ENCODE measurements at places on chromosomes 12 and 14.

GRCh38 chr12:127273626-127274025 lies 993.3 kb upstream of the TMEM132C start:
- DNase-seq = no peak

- DNase-seq = no peak
These were observed 185.7 kb downstream of the KICS2 start for GRCh38 chr12:64036414-64036813.

GRCh38 chr12:62919838-62920237 lies 15.1 kb downstream of the PPM1H start:
- no peak for DNase-seq

- peak; percentile 40 for DNase-seq
These were observed 46.0 kb upstream of the CHST11 start for GRCh38 chr12:104410786-104411185.

GRCh38 chr12:111838353-111838752 lies 3.7 kb upstream of the MAPKAPK5 start:
- no peak for DNase-seq

- no peak for DNase-seq
These were observed 41.8 kb upstream of the FRMD6 start for GRCh38 chr14:51609955-51610283.

- no peak for DNase-seq
These were observed 82.8 kb downstream of the BTG1 start for GRCh38 chr12:92062539-92063493.

GRCh38 chr14:102893452-102893851 lies 29.0 kb upstream of the AMN start:
- peak; percentile 90 for DNase-seq

DNA sequence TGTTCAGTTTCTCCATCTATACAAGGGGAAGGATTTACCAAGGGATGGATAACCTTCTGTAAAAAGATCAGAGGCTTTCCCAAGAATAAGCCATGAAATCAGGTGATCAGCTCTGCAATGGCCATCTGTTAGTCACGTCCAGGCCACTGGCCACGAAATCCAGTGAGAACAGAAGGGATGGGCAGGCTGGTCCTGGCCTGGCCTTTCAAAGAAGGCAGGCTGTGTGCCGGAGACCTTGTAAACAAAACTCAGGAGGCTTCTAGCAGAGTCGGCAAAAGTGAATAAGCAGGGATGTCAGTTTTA lies 68.5 kb downstream of the RNF34 start:
- no peak for DNase-seq

- no peak for DNase-seq
These were observed 39.5 kb upstream of the NR1H4 start for GRCh38 chr12:100434177-100434576.

DNA sequence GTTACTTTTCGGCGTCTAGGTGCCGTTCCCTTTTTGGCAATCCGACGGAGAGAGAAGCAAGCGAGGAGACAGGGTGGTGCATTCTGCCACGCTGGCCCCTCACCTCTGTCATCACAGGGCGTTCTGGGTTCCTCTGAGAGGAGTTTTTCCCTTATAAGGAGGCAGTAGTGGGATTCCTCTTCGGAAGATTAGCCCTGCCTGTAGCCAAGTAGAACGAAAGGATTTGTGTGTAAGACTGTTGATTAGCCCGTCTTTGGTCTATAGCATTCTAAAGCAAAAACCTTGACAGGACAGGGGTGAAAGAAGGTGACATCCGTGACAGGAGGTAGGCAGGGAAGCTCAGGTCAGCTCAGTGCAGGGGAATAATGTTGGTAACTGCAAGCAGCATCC lies 9.1 kb upstream of the NEMF start:
- DNase-seq = peak; percentile 72

DNA sequence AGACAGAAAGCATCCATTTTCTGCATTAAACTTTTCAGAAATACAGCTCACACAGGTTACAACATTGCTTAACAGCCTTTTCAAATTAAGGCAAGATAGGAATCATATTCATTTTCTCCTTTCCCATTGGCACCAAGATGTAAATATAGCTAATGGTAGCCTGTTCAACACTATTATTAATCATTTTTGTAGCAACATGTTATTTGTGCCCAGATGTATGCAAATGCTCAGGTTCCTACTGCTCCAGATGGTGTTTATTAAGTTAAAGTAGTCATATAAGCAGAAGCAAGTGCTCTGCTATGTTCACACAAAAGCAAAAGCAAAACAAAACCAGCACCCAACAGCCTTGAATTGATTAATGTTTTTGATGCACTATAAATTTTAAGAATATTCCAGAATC lies 1110.6 kb downstream of the SLC6A15 start:
- DNase-seq = no peak

DNA sequence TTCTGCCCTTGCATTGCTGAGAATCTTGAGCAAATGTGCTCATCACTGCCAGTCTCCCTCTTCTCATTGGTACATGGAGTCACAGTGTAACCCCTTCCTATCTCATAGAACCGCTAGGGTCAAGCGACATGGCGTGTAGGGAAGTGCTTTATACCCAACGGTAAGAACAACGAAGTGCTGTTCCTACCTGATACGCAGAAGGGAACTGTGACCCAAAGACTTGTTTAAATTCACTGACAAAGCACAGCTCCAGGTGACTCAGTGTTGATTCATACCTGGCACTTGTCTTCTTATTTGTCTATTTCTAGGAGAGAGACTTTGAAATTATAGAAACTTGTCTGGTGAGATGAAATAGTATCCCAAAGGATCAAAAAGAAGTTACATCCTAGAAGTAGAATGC lies 53.7 kb downstream of the FBXL14 start:
- DNase-seq = no peak

DNA sequence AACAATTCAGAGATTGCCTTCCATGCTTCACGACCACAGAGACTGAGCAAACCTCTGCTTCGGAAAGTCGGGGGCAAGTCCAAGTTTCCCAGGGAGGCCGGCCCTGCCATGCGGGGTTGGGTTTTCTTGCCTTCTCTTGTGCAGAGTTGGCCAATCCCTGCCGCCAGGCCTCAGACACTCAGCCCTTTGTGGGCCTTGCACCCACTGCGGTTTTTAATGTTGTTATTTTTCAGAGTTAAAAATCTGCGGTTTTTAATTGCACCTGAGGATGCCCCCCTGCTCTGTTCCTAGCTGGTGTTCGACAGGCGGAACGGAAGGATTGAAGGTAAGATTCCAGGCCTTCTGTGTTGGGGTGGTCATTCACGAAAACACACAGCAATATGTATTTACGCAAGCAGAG lies 108.7 kb downstream of the CALM1 start:
- no peak for DNase-seq

GRCh38 chr14:104957146-104958113 lies 20.7 kb downstream of the AHNAK2 start:
- DNase-seq = no peak

DNA sequence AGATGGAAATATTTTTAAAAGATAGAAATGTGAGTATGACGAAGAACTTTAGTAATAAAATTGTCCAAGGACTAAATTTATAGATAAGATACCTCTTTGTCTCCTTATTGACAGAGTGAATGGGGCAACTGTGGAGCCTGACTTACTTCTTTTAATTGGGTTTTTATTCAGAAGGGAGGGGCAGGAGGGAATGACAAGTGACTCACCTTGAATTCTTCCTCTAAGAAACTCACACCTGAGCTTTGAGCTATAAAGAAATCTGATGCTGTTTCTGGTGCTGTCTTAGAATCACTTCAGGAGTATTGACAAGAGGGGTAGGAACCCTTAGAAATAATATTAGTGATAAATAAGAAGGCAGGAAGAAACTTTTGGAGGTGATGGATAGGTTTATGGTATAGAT lies 951 bp downstream of the NR1H4 start:
- no peak for DNase-seq

DNA sequence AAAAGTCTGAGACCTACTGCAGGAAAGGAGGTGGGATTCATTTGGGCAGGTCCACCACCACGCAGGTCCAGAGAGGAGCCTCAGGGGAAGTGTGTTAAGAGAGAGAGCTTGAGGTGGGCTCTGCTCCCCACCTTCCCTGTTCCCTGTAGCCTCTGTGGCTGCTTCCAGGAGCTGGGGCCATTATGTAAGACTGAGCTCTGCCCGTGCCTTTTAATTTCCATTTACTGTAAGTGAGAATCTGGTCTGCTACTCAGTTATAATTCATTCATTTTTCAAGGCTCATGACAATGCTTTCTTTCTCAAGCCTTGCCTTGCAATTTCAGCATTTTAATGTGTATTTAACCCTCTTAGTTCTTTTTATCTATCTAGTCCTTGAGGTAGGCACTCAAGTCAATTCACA lies 8.3 kb downstream of the SLC4A8 start:
- DNase-seq = no peak

GRCh38 chr12:12357719-12358461 lies 1.0 kb downstream of the BORCS5 start:
- DNase-seq = peak; percentile 18

- DNase-seq = no peak
These were observed 150.1 kb upstream of the LRIG3 start for GRCh38 chr12:59070322-59070933.

DNA sequence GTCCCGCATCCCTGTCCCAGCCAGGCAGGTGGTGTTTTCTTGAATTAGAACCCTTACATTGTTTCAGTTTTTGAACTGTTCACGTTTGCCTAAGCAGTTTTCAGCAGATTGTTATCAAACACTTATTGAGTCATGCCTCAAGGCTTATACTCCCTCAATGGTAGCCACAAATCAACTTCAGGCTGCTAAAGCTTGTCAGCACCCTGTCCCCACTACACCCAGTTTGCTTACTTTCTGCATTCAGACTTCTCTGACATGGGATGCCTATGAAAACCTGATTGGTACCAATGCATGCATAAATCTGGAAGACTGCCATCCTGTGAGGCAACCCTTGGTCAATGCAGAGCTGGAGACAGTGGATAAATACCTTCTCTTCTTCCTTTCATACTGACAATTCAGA lies 225.4 kb downstream of the BTG1 start:
- peak; percentile 24 for DNase-seq

DNA sequence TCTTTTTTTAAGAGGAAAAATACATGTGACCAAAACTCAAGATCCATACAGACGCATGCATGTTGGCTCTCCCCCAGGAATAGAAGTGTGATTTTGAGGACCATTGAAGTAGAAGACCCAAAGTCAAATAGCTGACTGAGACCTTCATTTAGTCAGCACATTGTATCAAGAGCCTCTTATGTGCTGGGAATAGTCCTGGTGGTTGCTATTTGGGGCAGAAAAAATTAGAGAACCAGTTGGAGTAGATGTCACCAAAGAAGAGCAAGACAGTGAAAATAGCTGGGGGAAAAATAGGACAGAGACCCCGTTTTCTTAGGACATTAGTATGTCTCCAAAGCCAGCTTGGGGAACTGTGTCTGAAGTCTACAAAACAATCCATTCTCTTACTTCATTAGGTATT lies 93.6 kb downstream of the PELI2 start:
- no peak for DNase-seq

GRCh38 chr14:30256627-30257026 lies 302.3 kb upstream of the G2E3 start:
- DNase-seq = no peak

GRCh38 chr14:23663127-23663526 lies 27.0 kb downstream of the DHRS2 start:
- no peak for DNase-seq

GRCh38 chr12:130878193-130879185 lies 6.6 kb downstream of the RAN start:
- DNase-seq = no peak

- DNase-seq = no peak
These were observed 5.4 kb downstream of the RAPGEF3 start for GRCh38 chr12:47753021-47754001.

DNA sequence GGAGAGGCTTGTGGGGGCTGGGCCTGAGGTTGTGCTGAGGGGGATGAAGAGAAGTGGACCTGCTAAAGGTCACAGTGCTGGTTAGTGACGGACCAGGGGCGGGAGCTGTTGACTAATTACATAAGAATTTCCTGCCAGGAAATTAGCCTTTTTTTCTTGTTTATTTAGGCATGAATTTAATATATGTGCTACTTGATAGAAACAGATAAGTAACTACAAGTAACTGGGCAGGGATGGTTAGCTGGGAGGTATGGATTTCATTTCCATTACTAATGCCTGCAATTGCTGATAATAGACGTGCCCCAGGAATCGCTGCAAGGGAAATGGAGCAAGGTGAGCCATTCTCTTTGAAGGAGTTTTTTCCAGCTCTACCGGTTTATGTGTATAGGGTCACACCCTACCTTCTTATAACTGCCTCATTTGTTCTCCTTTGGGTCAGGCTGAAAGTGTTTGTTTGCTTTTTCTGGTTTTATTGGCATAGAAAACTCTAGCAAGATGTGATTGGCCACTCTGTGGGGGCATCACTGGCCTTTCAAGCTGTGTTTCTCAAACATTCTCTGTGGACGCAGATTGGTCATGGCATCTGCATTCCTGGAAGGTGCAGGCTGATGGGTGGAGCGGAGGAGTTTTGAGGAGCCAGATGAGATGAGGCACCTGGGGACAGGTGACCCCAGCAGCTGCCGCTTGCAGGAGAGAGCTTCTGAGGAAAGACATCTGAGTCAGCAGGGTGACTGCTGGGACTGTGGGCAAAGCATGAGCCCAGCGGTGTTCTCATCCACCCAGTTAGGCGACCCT lies 19.0 kb upstream of the GPRC5A start:
- DNase-seq = peak; percentile 24

GRCh38 chr12:96401076-96401871 lies 1.0 kb upstream of the CDK17 start:
- peak; percentile 74 for DNase-seq

GRCh38 chr12:123723765-123724164 lies 11.6 kb downstream of the ATP6V0A2 start:
- DNase-seq = no peak

DNA sequence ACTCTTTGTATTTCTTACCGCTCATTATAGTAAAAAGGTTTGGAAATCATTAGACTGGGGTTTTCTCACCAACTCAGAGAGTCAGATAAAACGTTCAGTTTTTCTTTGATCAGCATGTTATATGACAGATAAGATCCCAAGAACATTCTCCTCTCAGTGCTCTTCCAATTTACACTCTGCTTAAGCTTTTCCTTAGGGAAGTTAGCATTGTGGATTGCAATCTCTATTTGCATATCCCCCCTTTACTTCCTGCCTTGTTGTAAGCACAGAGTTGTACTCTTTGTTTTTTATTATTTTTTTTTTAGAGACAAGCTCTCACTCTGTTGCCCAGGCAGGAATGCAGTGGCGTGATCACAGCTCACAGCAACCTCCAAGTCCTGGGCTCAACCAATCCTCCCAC lies 11.4 kb upstream of the CFAP54 start:
- DNase-seq = no peak

GRCh38 chr14:101249676-101250036 lies 311.6 kb upstream of the DIO3 start:
- DNase-seq = no peak

GRCh38 chr12:110023059-110023980 lies 24.1 kb downstream of the ANKRD13A start:
- peak; percentile 62 for DNase-seq

GRCh38 chr12:11755302-11755930 lies 105.9 kb downstream of the ETV6 start:
- DNase-seq = peak; percentile 26

- no peak for DNase-seq
These were observed 6.8 kb upstream of the DCD start for GRCh38 chr12:54654926-54655325.

GRCh38 chr12:104959335-104959841 lies 1.3 kb upstream of the SLC41A2 start:
- peak; percentile 50 for DNase-seq

Measured in AG08395 (cell line).